ENCODE measurements at places on chromosomes 5 and 9. TPM values are rescaled to one million over a fixed set of nuclear protein-coding genes. Genes with fewer than 3 reads are reported as not detected.

Gene C9orf153
- total RNA-seq, result 0.67 TPM

Gene PCDHGA10
- 1.9 TPM for total RNA-seq

Gene ECM2
- total RNA-seq, result not detected

Gene SNX24
- total RNA-seq, result 7.9 TPM

Gene C1QTNF3
- total RNA-seq, result 11.9 TPM

Gene CNTNAP3
- total RNA-seq, result 0.94 TPM

Gene PSAT1
- total RNA-seq, result 5.0 TPM

Gene SLC6A18
- total RNA-seq, result not detected

GRCh38 chr5:1495525-1495897, 28.2 kb downstream of the LPCAT1 start:
- H3K4me3 ChIP-seq, result peak overlapping the region; percentile 54
- peak overlapping the region; percentile 96 for H3K27ac ChIP-seq
- no peaks in the 10 kb centered on the region for H3K36me3 ChIP-seq
- no peaks in the 10 kb centered on the region for H3K27me3 ChIP-seq
- H3K4me1 ChIP-seq, result peaks cover 99% of the 10 kb centered on the region
- DNase-seq, result no peak

GRCh38 chr5:179427676-179428056, 82.4 kb upstream of the ADAMTS2 start:
- H3K4me3 ChIP-seq, result no peak overlapping the region
- no peaks in the 10 kb centered on the region for H3K36me3 ChIP-seq
- no peaks in the 10 kb centered on the region for H3K4me1 ChIP-seq
- DNase-seq, result no peak
- no peak overlapping the region for H3K27ac ChIP-seq
- H3K27me3 ChIP-seq, result no peaks in the 10 kb centered on the region

DNA sequence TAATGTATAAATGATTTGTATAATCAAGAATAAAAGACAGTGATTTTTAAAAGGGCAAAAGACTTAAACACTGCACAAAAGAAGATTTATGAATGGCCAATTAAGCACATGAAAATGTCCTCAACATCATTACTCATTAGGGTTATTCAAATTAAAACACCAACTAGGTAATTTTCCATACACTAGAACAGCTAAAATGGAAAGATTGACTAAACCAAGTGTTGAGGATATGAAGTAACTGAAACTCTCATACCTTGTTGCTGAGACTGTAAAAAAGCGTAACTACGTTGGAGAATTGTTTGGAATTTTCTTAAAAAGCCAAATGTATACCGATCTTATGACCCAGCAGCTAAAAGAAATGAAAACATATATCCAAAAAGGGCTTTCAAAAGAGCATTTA, 144.9 kb downstream of the SGCD start:
- no peak for DNase-seq
- no peaks in the 10 kb centered on the region for H3K27me3 ChIP-seq
- no peak overlapping the region for H3K27ac ChIP-seq
- H3K36me3 ChIP-seq, result no peaks in the 10 kb centered on the region
- no peaks in the 10 kb centered on the region for H3K4me1 ChIP-seq

DNA sequence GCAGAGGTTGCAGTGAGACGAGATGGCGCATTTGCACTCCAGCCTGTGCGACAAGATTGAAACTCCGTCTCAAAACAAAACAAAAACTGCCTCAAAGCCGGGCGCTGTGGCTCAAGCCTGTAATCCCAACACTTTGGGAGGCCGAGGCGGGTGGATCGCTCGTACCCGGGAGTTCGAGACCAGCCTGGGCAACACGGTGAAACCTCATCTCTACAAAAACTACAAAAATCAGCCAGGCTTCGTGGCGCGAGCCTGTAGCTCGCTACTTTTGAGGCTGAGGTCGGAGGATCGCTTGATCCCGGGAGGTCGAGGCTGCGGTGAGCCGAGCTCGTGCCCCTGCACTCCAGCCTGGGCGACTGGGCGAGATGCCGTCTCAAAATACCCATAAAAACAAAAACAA, 988 bp downstream of the GFM2 start:
- DNase-seq, result no peak
- H3K27me3 ChIP-seq, result no peaks in the 10 kb centered on the region
- peak overlapping the region; percentile 97 for H3K4me3 ChIP-seq
- H3K27ac ChIP-seq, result no peak overlapping the region

DNA sequence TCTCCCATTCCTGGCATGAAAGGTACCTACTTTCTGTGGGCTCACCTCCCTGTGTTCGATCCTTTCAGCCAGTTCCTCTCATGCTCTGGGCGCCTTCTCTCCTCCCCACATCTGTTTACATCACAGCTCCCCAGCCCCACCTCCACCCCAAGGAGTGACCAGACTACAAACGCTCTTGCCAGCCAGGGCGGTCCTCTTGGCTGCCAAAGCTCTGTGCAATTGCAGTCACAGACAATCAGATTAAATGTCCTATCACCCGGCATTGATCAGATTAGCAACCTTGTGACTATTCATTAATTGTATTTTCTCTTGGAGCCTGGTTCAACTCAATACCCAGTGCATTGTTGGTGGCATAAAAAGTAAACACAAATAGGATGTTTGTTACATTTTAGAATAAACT, 211.2 kb upstream of the TBCA start:
- no peak overlapping the region for H3K4me3 ChIP-seq
- no peaks in the 10 kb centered on the region for H3K27me3 ChIP-seq
- H3K36me3 ChIP-seq, result no peaks in the 10 kb centered on the region
- no peak for DNase-seq
- no peak overlapping the region for H3K27ac ChIP-seq

DNA sequence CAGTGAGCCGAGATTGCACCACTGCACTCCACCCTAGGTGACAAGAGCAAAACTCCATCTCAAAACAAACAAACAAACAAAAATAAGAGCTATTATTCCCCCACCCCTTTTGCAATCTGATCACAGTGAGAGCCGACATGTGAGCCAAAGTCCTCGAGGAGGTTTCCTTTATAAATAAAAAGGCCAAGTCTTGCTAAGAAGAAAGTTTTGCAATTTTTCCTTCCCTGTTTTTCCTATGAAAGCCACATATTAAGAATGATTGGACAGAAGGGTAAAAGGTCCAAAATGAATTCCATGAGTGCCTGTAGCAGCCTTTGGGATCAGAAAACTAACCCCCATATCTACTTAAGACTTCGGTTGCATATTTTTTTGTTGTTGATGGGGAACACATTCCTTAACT, 179.7 kb downstream of the TSSK1B start:
- no peak overlapping the region for H3K27ac ChIP-seq
- H3K4me3 ChIP-seq, result no peak overlapping the region
- no peaks in the 10 kb centered on the region for H3K36me3 ChIP-seq
- no peaks in the 10 kb centered on the region for H3K4me1 ChIP-seq

- peaks cover 12% of the 10 kb centered on the region for H3K27me3 ChIP-seq
- H3K4me1 ChIP-seq, result peaks cover 4% of the 10 kb centered on the region
- no peaks in the 10 kb centered on the region for H3K36me3 ChIP-seq
- no peak for DNase-seq
- no peak overlapping the region for H3K27ac ChIP-seq
- no peak overlapping the region for H3K4me3 ChIP-seq
Measured at GRCh38 chr5:45697201-45697600, 1.0 kb upstream of the HCN1 start.

- no peaks in the 10 kb centered on the region for H3K4me1 ChIP-seq
- H3K27me3 ChIP-seq, result no peaks in the 10 kb centered on the region
Measured at GRCh38 chr9:84169240-84169639, 171.3 kb downstream of the SLC28A3 start.

DNA sequence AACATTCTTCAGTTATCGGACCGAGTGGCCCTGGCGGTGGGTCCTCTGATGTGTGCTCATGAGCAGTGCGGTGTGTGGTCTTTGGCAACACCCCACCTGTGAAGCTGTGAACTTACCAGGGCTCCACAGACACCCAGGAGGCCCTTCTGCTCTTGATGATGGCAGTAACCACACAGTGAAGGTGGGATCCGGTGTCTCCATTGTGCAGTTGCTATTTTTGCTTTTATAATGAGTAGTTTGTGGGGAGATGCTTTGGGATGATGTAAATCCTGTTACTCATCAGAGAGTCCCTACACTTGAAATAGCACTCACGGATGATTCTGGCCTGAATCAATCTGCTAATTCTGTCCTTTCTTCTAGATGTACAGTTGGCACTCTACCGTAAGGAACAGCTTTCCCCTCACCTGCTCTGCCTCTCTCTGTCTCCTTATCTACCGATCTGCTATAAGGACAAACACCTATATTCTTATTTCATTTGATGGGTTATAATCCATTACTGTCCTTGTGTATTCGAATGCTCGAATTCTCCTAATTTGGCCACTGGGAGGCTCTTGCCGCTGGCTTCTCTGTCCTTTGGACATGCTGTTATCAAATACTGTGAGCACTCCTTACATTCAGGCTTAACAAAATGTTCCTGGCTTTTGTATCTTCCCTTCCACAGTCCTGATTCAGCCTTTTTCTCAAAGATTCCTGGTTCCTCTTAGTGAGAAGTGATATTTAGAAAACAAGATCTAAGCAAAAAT, 20.2 kb downstream of the ATPSCKMT start:
- no peak overlapping the region for H3K4me3 ChIP-seq
- H3K36me3 ChIP-seq, result no peaks in the 10 kb centered on the region
- H3K4me1 ChIP-seq, result no peaks in the 10 kb centered on the region

DNA sequence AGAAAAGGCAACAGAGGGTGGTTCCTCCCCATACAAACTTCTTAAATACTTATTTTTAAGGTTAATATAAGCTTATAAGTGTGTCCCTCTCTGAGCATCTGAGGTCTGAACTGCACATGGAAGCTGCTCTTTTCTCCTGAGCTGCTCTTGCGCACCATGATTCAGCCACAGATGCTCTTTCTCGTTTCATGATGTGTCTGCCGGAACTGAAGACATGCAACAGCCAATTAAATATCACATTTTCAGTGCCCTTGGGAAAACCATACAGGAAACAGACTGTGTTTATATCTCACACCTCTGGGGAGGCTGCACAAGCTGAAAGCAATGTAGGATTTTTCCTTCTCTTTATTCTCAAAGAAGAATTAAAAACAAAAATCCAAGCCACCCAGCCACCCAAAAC, 96.8 kb upstream of the NREP start:
- H3K27me3 ChIP-seq, result no peaks in the 10 kb centered on the region
- H3K4me1 ChIP-seq, result peaks cover 13% of the 10 kb centered on the region
- no peak overlapping the region for H3K4me3 ChIP-seq
- peak; percentile 25 for DNase-seq
- no peaks in the 10 kb centered on the region for H3K36me3 ChIP-seq

DNA sequence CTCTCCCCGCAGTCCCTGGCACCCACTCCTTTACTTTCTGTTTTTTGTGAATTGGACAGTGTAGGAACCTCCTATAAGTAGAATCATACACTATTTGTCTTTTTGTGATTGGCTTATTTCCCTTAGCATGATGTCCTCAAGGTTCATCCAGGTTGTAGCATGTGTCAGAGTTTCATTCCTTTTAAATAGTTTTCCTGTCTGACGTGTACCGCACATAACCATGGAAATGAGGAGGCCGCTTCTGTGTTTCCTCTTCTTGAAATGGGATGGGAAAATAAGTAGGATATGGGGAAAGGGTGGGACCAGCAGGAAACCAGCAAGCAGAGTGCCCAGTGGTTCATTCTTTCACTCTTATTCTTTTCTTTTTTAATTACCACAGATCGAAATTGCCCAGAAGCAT, 72.6 kb upstream of the ENTREP1 start:
- peaks cover 3% of the 10 kb centered on the region for H3K36me3 ChIP-seq
- no peaks in the 10 kb centered on the region for H3K27me3 ChIP-seq
- no peaks in the 10 kb centered on the region for H3K4me1 ChIP-seq

- no peak for DNase-seq
- no peaks in the 10 kb centered on the region for H3K27me3 ChIP-seq
- H3K27ac ChIP-seq, result no peak overlapping the region
- no peaks in the 10 kb centered on the region for H3K4me1 ChIP-seq
- H3K4me3 ChIP-seq, result no peak overlapping the region
Measured at GRCh38 chr5:179375236-179375685, 30.0 kb upstream of the ADAMTS2 start.

- peaks cover 18% of the 10 kb centered on the region for H3K4me1 ChIP-seq
- H3K4me3 ChIP-seq, result no peak overlapping the region
- DNase-seq, result peak; percentile 82
- peaks cover 3% of the 10 kb centered on the region for H3K36me3 ChIP-seq
Measured at GRCh38 chr9:114754581-114754980, 51.3 kb downstream of the TNFSF15 start.

- DNase-seq, result no peak
- no peak overlapping the region for H3K4me3 ChIP-seq
- peaks cover 10% of the 10 kb centered on the region for H3K36me3 ChIP-seq
- peaks cover 16% of the 10 kb centered on the region for H3K4me1 ChIP-seq
- no peaks in the 10 kb centered on the region for H3K27me3 ChIP-seq
Measured at GRCh38 chr5:65625743-65626142, 916 bp downstream of the SHLD3 start.

- DNase-seq, result no peak
- no peak overlapping the region for H3K27ac ChIP-seq
- peaks cover 5% of the 10 kb centered on the region for H3K27me3 ChIP-seq
- no peaks in the 10 kb centered on the region for H3K36me3 ChIP-seq
- no peaks in the 10 kb centered on the region for H3K4me1 ChIP-seq
Measured at GRCh38 chr5:160174290-160174689, 55.0 kb upstream of the FABP6 start.

GRCh38 chr9:100126423-100126822, 27.4 kb downstream of the INVS start:
- no peak overlapping the region for H3K27ac ChIP-seq
- DNase-seq, result no peak
- no peaks in the 10 kb centered on the region for H3K27me3 ChIP-seq
- no peaks in the 10 kb centered on the region for H3K4me1 ChIP-seq
- no peak overlapping the region for H3K4me3 ChIP-seq
- H3K36me3 ChIP-seq, result peaks cover 2% of the 10 kb centered on the region
